DMS79 treated with DMSO at 0.1 percent for 48 hours (cell line): ENCODE measurements at places on chromosomes 7 and 10.

DNA sequence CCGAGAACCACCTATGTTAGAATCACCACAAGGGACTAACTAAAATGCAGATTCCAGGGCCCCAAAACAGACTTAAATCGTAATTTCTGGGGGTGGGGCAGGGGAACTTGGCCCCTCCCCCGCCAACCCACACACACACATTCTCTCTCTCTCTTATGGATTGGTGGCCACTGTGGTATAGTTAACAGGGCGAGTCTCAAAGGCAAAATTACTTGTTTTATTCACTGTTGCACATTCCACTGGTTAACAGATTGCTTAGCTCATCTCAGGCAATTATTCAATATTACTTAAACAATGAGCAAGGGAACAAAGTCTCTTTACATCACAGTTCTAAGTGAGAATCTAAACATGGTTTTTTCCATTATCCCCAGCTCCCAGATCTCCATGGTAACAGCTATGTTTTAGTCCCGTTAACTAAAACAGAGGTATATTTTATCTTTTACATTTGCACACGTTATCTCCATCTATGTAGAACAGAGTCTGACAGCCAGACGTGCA is 38.5 kb downstream of the IGF2BP3 start:
- no peak for DNase-seq

DNA sequence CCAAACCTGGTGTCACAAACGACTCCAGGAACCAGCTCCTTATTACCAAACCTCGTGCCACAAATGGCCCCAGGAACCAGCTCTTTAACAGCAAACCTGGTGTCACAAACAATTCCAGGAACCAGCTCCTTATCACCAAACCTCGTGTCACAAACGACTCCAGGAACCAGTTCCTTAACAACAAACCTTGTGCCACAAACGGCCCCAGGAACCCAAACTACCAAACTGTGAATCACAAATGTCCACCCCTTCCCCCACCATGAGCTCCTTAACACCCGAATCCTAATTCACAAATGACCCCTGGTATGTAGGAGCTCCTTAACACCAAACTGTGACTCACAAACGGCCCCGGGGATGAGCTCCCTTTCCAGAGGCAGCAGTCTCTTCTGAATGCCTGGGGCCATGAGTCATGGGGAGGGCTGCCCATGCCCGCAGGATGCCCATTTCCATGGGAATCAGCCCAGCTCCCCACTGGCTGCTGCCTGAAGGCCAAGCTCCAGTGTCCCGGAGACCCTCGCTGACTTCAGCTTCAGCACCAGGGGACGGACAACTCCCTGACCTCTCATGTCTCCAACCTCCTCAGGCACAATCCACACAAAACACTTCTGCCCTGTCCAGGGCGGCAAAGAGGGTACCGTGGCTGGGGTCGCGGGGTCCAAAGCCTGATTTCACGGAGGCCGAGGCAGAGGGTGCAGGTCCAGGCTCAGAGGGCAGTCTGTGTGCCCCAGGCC is 213.1 kb downstream of the ELFN1 start:
- DNase-seq: no peak

DNA sequence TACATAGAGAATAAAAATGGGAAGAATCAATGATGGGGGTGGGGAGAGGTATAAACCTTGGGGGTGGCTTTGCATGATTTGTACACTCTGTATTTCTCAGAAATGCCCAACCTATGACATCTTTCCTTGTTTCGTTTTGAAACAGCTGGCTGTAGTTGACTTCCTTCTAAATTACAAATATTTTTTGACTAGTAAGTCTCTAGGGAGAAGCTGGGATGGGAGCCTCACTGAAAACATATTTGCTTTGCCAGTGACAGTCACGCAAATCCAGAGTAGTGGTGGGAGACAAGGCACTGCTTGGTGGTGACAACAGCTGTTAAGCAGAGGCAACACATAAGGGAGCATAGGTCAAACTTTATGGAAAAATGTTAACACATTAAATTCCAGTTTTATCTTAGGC is 440.5 kb downstream of the SEMA3D start:
- no peak for DNase-seq

DNA sequence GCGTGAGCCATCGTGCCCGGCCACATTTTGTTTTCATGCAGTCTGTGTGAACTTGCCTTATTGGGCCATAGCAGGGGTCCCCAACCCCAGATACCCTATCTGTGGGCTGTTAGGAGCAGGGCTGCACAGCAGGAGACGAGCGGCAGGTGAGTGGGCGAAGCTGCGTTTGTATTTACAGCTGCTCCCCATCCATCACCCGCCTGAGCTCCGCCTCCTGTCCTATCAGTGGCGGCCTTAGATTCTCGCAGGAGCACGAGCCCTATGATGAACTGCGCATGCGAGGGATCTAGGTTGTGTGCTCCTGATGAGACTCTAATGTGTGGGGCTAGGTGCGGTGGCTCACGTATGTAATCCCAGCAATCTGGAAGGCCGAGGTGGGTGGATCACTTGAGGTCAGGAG is 293.9 kb downstream of the CAMK1D start:
- no peak for DNase-seq

GRCh38 chr10:74063256-74063655 is 65.3 kb downstream of the VCL start:
- DNase-seq: no peak

GRCh38 chr10:103353281-103353680 is 2.3 kb upstream of the PCGF6 start:
- no peak for DNase-seq

- DNase-seq: no peak
Observed at GRCh38 chr7:139094596-139094995, 14.9 kb downstream of the ZC3HAV1 start.

- DNase-seq: no peak
Observed at GRCh38 chr10:57018452-57018851, 657.4 kb upstream of the ZWINT start.

- DNase-seq: no peak
Observed at GRCh38 chr10:36666451-36666850, 458.9 kb upstream of the ANKRD30A start.

DNA sequence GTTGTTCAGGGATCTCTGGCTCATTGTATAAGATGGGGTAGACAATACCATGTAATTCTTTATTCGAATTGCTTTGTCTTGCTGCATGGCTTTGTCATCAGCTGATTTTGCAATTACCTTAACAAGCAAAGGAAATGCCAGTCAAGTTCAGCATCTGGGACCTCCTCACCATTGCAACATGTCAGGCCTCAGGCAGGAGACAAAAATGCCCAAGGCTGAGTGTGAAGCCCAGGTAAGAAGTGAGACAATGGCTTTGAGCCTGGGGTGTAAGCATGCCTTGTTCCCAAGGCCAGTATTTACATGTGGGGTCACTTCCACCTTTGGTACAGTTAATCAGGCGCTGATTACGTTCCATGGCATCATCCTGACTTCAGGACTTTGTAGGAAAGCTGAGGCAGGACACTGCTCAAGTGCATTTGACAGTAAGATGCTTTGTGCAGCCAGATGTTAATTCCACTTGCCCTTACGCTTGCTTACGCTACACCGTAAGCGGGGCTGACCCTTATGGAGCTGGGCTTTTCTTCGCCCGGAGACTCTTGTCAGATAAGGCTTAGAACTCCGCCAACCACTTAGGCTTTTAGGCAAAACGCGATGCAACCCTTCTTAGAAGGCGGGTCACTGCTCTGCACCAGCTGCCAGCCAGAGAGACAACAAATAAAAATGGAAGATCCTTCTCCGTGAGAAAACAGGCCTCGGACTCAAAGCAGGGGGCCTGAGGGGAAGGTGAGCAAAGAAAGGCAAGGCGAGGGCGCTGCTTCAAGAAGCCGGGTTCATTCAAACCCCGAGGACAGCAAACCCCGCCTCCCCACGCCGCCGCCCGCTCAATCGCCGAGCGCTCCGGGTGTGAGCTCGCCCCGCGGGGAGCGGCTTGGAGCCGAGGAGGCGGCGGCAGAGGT is 1.3 kb upstream of the SP4 start:
- DNase-seq: no peak
